ENCODE measurements at places on chromosomes 11 and 22. TPM values are rescaled to one million over a fixed set of nuclear protein-coding genes. Genes with fewer than 3 reads are reported as not detected.

DNA sequence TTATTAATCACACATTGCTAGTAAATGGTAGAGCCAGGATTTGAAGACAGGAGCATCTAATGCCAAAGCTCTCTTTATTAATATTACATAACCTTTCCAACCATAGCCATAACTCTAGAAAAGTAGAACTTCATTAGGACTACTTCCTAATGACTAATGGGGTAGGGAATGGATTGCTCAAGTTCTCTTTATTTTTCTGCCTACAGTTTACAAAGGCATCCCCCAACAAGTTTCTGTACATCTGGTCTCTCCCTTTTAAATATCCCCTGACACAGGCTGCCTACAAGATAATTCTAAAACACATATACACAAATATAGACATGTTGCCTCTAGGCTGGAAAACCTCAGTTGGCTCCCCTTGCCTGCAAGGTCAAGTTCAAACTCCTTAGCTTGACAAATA lies 534.9 kb downstream of the SOX6 start:
- no peak overlapping the region for H3K27ac ChIP-seq
- DNase-seq = no peak
- H3K4me3 ChIP-seq = no peak overlapping the region
- peaks cover 21% of the 10 kb centered on the region for H3K27me3 ChIP-seq
- no peaks in the 10 kb centered on the region for H3K36me3 ChIP-seq

ZP1 gene
- total RNA-seq = not detected

DNA sequence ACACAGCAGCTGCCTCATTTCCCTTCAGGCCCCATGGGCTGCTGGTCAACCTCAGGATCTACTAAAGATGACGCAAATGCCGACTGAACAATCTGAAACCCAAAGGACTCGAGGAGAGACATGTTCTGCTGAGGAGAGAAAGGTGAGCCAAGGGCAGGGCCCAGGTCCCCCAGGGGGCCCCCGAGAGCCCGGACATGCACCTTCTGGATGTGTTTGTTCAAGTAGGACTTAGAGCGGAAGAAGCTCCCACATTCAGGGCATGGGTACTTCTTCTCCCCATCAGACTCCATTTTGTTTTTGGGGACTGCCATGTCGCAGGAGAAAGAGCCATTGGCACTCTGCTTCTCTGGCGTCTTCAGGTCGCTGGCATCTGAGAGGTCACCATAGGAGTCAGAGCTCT lies 19.3 kb downstream of the PATZ1 start:
- H3K4me3 ChIP-seq = no peak overlapping the region
- no peak overlapping the region for H3K27ac ChIP-seq
- no peak for DNase-seq
- no peaks in the 10 kb centered on the region for H3K27me3 ChIP-seq

MMP27 gene
- not detected for total RNA-seq

DNA sequence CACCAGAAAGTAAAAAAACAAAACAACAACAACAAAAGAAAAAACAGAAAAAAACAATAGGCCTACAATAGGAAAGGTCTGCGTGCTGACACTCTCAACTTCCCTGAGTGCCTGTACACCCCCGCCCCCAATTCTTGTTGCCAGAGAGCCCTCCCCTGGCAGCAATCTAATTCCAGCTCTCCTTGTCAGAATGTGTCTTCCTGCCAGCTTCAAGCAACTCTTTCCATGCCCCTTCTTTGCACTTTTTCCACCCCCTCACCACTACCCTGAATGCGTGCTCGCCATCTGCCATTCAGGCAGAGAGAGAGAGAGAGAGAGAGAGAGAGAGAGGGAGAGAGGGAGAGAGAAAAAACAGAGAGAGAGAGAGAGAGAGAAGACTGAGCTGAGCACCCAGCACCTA lies 245.0 kb downstream of the KIRREL3 start:
- no peak overlapping the region for H3K4me3 ChIP-seq
- H3K36me3 ChIP-seq = no peaks in the 10 kb centered on the region
- no peaks in the 10 kb centered on the region for H3K4me1 ChIP-seq
- H3K27me3 ChIP-seq = peaks cover 9% of the 10 kb centered on the region
- H3K27ac ChIP-seq = no peak overlapping the region

BCO2 gene
- total RNA-seq = 0.30 TPM

Data from activated naive CD4-positive, alpha-beta T cell treated with anti-CD3 and anti-CD28 coated beads for 36 hours (primary cell).